Activated naive CD8-positive, alpha-beta T cell treated with anti-CD3 and anti-CD28 coated beads for 36 hours (primary cell): ENCODE measurements at places on chromosomes 1 and 21. TPM values are rescaled to one million over a fixed set of nuclear protein-coding genes. Genes with fewer than 3 reads are reported as not detected.

The EPHA10 gene
- not detected for total RNA-seq

GRCh38 chr1:214002060-214002459, 14.3 kb downstream of the PROX1 start:
- DNase-seq = no peak

- DNase-seq = no peak
These were observed 5.8 kb upstream of the LAMC2 start for GRCh38 chr1:183180218-183180617.

DNA sequence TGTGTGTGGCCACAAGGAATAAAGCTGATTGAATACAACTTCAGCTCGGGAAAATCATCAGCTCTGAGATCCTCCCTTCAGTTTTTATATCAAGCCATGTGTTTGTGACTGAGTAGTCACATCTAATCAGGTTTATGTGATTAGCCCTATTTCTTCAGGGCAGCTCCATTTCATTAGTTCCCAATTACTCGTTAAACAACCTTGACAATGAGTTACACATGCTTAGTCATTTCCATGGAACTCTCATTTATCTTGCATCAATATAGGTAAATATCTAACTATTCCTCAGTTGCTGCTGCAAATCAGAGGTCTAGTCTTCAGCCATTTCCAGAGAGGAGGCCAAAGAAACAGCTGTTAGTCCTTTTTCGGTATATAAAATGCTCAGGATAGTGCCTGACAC, 16.3 kb downstream of the CRB1 start:
- DNase-seq = no peak

- no peak for DNase-seq
These were observed 20.0 kb downstream of the METTL13 start for GRCh38 chr1:171801487-171801891.

DNA sequence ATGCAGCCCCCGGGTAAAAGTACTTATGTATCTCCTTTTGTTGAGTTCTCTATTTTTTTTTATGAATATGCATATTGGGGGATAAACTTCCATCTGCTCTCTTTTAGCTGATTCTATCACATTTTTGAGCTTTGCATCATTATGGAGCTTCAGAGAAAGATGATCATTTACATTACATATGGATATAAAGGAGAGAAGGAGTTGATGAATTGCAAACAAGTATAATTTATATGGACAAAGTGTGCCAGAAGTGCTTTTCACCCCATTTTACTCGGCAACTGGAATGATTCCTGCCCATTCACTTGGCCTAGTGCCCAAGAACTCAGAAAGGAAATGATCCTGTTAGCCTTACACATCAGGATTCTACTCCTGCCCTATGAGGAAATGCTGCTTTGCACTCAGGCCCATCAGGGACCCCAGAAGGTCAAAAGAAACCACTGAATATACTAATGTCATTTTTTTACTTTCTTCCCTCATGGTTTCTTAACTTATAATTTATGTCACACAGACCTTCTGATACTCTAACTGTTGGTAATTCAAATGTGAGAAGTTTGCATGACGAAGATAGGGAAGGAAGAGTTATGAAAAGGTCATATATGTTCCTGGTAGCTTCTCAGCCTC, 65.6 kb downstream of the SAMSN1 start:
- DNase-seq = no peak

The HNRNPCL4 gene
- not detected for total RNA-seq

The APOBEC4 gene
- not detected for total RNA-seq

DNA sequence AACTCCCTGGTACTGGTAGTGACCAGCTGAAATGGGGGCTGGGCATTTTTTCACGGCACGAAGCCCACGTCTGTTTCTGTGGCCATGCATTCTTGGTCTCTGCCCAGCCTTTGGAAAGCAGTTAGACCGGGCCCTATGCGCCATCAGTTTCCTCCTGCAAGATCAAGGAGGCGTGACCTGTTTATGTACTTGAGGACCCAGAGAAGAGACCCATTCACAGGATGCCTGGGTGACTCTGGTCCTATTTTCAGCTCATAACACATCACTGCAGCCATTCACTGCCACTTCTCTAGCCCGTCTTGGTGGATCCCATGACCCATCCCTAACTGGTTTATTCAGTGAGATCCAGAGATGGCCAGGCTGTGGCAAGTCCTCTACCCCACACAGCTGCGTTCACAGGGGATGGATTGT, 70.4 kb downstream of the SPSB1 start:
- no peak for DNase-seq

- no peak for DNase-seq
These were observed 13.3 kb downstream of the COL6A2 start for GRCh38 chr21:46111193-46111571.
